Left kidney (tissue), 8 donors: ENCODE measurements at places on chromosomes 2 and 18.

DNA sequence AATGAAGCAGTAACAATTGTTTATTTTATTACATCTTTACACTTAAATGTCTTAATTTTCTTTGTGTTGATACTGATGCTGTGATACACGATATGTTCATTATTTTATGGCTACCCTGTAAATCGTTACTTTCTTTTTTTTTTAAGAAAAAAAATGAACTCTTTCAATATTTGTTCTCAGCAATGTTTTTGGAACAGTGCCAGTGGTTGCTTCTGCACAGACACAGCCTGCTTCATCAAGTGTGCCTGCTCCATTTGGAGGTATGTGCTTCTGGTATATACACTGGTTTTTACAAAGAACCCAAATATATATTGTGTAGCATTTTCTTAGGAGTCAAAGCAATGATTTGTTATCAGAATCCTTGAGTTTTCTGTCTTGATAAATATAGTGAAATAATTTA is 62.2 kb upstream of the SCYGR2 start:
- no peak for DNase-seq

GRCh38 chr2:60832621-60833020 is 48.8 kb upstream of the REL start:
- DNase-seq, result no peak

DNA sequence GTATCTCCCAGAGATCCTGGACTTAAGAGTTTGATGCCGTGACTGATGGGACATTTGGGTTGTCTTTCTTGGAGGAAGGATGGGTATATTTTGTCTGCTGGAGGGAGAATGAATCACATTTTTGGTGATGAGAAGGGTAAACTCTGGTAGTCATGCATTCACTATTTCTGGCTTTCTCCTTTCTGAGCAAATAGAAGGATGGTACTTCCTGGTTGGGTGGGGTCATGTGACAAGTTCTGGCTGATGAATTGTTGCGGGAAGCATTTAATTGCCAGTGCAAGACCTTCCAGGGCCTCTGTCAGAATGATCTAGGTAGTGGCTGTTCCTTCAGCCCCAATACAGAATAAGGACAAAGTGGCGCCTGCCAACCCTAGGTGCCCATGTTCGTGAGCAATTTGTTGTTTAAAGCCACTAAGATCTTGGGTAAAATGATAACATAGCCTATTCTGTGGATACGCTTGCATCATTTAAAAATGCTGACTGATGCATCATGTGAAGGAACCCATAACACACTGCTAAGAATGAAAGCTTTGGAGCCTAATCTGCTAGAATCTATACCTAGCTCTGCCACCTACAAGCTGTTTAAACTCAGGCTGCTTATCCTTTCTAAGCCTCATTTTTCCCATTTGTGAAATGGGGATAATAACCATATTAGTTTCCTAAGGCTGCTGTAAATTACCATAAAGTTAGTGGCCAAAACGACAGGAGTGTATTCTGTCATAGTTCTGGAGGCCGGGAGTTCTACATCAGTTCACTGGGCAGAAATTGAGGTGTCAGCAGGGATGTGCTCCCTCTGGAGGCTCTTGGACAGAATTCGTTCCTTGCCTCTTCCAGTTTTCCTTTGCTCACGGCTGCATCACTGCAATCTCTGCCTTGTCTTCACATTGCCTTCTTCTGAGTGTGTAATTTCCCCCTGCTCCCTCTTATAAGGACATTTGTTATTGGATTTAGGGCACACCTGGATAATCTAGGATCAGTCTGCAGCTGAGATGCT is 281.3 kb downstream of the AGPS start:
- no peak for DNase-seq

- no peak for DNase-seq
Observed at GRCh38 chr2:199057936-199058335, 399.8 kb downstream of the SATB2 start.

DNA sequence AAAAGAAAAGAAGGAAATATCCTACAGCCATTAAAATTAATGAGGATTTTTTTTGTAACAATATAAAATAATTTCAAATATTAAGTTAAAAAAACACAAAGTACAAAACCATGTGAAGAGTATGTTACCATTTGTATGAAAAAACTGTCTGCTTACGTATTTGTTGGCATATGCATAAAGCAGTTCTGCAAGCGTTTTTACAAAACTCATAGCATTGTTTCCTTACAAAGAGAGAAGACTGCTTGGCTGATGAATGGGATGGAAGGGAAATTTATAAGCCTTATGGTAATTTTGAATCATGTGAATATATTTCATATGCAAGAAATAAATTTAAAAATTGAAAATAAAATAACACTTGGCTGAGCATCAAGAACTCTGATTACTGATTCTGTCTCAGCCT is 63.1 kb downstream of the METTL4 start:
- DNase-seq, result no peak

DNA sequence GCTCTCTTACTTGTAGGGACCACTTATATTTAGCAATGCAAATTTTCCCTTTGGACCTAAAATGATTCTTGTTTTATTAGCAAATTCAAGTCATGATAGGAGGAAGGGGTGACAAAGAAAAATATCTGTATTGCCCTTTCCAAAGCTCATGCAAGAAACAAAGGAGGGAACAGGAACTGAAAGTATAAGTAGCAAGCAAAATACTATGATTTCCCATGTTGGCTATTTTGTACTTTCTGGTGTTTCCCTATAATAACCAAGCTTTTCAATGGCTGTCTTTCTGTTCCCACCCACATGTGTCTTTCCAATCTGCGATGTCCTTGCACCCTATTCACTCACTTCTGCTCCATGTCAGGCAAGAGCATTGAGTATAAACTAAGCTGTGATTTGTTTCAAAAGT is 279.7 kb downstream of the RNF144A start:
- DNase-seq, result no peak

DNA sequence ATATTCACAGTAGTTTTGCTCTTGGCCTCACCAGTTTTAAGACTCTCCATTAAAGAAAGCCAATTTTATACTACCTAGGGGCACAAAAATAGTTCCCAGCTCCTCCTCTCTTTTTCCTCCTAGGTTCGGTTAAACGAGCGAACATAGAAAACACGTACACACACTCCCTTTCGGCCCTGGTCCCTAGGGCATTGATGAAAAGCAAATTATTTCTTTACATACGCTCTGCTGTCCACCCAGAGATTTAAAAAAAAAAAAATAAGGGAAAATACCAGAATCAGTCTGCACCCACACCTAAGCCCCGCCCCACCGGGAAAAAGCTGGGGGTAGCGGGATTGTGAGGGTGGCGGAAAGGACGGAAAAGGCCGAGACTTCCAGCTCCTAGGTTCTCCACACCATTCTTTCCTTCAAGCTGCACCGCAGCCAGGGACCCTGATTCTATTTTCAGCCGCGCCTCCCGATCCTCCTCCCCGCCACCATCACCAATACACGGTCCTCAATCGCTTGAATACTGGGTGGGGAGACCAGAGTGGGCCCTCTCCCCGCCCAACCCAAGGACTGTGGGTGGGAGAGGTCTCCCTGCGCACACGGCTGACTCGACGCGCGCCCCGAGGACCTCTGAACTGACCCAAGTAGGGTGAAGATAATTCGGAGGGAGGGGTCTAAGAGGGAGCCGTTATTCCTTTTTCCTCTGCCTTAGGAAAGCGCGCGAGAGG is 769 bp downstream of the ATF2 start:
- peak; percentile 51 for DNase-seq

DNA sequence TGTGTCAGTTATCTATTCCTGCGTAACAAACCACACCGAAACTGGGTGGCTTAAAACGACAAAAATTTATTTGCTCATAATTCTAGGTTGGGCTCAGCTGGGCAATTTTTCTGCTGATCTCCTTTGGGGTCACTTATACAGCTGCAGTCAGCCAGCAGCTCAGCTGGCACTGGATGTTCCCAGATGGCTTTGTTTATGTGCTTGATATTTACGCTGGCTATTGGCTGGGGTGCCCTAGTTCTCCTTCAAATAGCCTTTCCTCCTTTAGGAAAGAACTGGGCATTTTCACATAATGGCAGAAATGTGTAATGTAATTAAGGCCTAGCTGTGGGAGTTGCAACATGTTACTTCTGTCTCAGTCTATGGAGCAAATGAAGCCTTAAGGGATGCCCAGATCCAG is 142.2 kb downstream of the B3GNT2 start:
- no peak for DNase-seq

GRCh38 chr2:25822190-25823117 is 55.8 kb downstream of the ASXL2 start:
- DNase-seq, result peak; percentile 57

DNA sequence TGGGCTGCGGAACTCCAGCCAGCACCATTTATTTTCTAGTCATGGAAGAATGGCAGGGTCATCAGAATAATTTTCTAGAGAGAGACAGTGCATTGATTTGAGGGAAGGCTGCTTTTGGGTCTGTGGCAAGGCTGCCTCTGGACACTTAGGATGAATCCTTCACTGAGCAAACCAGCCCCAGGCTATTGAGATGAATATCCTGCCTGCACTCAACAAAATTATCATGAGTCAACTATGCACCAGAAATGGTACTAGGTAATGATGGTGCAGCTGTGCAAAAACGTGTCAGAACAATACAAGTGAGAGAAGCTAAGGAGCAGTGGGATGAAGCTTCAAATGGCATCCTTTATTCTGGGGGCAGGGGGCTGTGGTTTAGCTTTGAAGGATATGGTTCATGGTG is 115.8 kb downstream of the SPHKAP start:
- no peak for DNase-seq

GRCh38 chr2:229714080-229714735 is at the start of gene DNER:
Gene DNER, minus strand, starts transcription at chr2:229714555. Its CDS starts 132 bp downstream, at chr2:229714423.
- DNase-seq, result no peak

DNA sequence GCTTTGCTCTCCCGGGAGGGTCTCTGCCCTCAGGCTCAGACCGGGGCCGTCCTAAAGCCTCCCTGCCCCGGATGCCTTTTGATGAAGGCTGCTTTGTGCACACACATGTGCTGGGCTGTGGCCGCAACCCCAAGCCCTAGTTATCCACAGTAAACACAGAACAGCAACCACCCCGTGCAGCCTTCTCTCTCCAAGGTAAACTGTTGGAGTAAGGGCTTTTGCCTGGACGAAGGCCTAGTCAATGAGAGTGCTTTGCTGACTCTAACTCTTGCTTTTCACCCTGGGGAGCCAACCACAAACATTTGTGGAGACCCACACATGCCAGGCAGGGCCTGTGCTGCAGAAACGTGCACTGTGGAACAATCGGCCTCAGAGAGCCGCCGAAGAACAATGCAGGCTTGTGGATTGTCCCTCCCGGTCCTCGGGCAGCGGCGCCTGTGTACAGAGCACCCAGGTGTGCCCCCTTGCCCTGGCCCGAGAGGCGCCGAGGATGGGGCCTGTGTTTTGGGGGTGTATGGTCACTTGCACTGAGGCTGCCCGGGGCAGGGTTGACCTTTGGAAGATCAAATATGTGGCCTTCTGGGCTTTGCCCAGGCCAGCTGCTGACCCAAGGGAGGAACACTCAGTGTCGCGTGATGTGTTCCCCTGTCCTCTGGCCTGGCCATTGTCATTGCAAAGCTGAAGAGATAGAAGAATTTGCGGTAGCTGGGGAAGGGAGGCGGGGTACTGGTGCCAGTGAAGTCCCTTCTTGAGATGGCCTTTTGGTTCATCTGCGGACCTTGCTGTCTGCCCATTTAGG is 37.0 kb downstream of the CTIF start:
- no peak for DNase-seq

GRCh38 chr2:224009605-224010315 is 29.3 kb downstream of the SERPINE2 start:
- no peak for DNase-seq

DNA sequence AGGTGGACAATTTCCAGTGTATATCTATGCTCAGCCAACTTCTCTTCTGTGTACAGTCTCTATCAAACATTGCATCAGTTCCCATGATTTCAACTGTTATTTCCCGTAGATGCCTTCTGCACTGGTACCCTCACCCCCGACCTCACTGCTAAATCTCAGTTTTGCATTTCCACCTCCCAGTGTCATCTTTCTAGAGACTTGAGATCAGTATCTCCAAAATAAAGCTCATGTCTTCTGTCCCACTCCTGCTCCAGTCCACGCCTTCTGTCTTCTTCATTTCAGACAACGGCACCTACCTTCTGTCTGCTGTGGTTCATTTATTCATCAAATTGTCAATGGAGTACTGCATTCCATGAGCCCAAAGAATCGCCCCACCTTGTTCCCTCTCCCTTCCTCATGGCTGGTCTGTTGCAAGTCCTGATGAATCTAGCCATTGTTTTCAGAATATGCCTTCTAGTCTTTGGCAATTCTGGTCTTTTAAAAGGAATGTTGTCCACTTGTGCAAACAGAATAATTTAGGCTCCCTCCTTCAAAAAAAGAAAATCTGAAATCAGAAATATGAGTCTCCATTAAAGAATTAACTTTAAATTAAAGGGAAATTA is 23.3 kb upstream of the NPAS2 start:
- no peak for DNase-seq

- no peak for DNase-seq
Observed at GRCh38 chr2:169080250-169081069, 11.1 kb downstream of the DHRS9 start.
